ENCODE measurements at places on chromosomes 12 and 14. TPM values are rescaled to one million over a fixed set of nuclear protein-coding genes. Genes with fewer than 3 reads are reported as not detected.

OTX2 gene
- 0.27 TPM for total RNA-seq

CCDC175 gene
- not detected for total RNA-seq

GALNT6 gene
- 40.4 TPM for total RNA-seq

DNA sequence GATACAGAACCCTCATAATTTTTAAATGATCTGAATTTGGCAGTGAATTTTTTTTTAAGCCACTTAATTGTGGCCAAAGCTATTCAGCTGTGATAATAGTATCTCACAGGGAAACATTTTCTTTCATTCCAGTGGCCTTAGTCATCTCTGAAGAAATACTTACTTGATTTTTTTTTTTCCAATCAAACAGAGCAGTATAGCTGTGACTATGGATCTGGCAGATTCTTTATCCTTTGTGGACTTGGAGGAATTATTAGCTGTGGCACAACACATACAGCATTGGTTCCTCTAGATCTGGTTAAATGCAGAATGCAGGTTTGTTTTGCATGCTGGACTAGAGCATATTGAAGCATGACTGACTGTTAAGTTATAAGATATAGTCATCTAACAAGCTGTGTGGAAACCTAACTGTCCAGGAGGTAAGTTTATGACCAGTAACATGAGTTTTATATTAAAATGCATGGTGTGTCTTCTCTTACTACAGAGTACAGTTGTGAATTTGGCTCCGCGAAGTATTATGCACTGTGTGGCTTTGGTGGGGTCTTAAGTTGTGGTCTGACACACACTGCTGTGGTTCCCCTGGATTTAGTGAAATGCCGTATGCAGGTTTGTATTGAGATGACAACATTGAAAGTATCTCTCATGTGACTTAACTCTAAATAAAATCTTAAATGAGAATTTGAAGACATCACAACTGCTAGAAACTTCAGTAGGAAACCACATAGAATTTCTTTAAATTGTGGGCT is 1.9 kb downstream of the SLC25A3 start:
- DNase-seq = no peak

POTEG gene
- total RNA-seq = 1.7 TPM

DNA sequence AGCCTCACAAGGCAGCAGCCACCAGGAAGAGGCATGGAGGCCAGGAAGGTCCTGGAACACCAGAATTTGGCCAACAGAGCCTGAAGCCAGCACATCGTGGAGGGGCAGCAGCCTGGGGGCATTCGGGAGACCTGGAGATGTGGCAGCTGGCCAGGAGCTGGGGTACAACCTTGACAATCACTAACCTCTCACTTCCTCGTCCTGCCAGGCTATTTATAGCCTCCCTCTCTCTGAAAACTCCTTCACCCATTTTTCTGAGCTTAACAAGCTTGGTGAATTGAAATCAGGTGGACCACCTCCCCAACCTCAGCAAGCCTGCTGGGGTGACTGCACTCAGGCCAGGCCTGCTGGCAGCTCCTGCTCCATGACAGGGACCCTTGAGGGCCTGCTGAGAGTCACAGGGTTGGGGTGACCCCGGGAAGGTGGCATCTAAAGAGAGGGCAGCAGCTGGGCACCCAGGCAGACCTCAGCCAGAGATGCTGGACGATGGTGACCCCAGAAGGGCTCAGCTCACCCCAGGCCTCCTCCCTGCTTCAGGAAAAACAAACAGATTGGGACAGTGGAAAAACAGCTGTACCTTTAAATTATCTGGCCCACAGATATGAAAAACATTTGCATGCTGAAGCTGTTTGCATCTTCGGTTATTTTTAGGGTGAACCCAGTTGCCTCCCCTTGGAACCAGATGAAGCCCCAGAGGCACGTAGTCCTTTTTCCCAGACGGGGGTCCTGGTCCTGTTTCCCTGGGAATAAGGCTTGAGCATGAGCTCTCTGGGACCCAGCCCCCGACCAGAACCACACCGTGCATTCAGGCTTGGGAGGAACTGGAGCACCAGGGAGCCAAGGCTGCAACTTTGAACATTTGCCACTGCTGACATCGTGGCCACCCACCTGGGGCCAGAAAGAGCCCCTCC is 67.0 kb downstream of the PITPNM2 start:
- DNase-seq = no peak
